Astrocyte (in vitro differentiated cells and primary cell): ENCODE measurements at places on chromosomes 3 and 15.
A peak's percentile ranks its signal among the peaks of the same experiment; 100 is the strongest.

DNA sequence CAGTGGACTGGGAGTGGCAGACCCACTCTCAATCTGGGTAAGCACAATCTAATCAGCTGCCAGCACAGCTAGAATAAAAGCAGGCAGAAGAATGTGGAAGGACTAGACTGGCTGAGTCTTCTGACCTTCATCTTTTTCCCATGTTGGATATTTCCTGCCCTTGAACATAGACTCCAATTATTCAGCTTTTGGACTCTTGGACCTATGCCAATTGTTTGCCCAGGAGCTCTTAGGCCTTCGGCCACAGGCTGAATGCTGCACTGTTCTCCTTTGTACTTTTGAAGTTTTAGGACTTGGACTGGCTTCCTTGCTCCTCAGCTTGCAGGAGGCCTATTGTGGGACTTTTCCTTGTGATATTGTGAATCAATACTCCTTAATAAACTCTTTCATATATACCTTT lies 477.7 kb upstream of the ZNF385D start:
- no peak for DNase-seq
- no peaks in the 10 kb centered on the region for H3K36me3 ChIP-seq
- no peak overlapping the region for H3K4me3 ChIP-seq
- H3K4me1 ChIP-seq = no peaks in the 10 kb centered on the region
- no peaks in the 10 kb centered on the region for H3K27me3 ChIP-seq

DNA sequence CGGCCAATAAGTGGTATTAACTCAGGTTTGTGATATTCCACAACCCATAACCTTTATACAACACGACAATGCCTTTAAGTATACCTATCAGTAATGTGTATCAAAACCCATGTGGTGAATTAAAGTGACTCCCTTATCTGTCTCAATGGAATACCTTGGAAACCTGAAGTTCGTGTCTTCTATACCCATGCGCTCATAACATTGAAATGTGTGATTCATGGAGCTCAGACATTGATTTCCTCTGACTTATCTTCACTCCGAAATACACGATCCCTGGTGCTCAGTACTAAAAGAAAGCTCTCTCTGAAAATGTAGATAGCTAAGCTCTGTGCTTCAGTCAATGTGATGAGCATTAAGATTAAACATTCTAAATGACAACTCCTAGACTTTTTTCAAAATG lies 140.3 kb downstream of the TBC1D5 start:
- H3K27ac ChIP-seq = no peak overlapping the region
- DNase-seq = peak; percentile 57
- H3K27me3 ChIP-seq = no peaks in the 10 kb centered on the region
- H3K4me3 ChIP-seq = no peak overlapping the region
- no peaks in the 10 kb centered on the region for H3K36me3 ChIP-seq

- H3K36me3 ChIP-seq = no peaks in the 10 kb centered on the region
- no peak for DNase-seq
- no peaks in the 10 kb centered on the region for H3K27me3 ChIP-seq
- H3K27ac ChIP-seq = no peak overlapping the region
- no peak overlapping the region for H3K4me3 ChIP-seq
Observed at GRCh38 chr3:51271172-51271571, 113.9 kb upstream of the MANF start.

GRCh38 chr3:15327941-15328340 lies 4.4 kb downstream of the SH3BP5 start:
- no peak overlapping the region for H3K27ac ChIP-seq
- H3K4me1 ChIP-seq = peaks cover 37% of the 10 kb centered on the region
- H3K4me3 ChIP-seq = no peak overlapping the region
- no peaks in the 10 kb centered on the region for H3K27me3 ChIP-seq

GRCh38 chr3:131804565-131805133 lies 230.2 kb downstream of the CPNE4 start:
- no peaks in the 10 kb centered on the region for H3K4me1 ChIP-seq
- no peaks in the 10 kb centered on the region for H3K36me3 ChIP-seq
- H3K27ac ChIP-seq = no peak overlapping the region
- no peak overlapping the region for H3K4me3 ChIP-seq
- no peak for DNase-seq
- H3K27me3 ChIP-seq = peaks cover 3% of the 10 kb centered on the region

DNA sequence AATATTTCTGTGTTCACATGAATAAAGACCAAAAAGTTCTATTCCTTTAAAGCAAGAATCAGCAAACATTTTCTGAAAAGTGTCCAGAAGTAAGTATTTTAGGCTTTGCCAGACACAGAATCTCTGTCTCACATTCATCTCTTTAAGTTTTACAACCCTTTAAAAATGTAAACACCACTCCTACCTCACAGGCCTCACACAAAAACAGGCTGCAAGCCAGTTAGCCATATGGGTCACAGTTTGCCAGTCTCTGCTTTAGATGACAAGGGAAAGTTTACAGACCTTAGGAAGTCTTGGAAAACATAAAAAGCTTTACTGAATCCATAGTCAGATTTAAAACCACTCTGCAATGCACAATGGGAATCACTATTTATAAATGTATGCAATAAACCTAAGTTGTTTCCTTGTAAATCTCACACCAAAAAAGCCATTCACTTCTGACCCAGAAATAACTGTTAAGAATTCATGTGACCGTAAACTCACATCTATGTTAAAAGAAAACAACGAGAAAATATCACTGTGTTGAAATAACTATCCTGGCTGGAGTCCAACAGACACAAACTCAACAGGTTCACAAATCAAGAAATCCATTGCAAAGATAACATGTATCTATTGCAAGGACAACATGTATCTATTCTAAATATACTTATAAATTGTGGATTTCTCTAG lies 308.2 kb downstream of the ULK4 start:
- no peak overlapping the region for H3K27ac ChIP-seq
- H3K4me1 ChIP-seq = no peaks in the 10 kb centered on the region
- H3K36me3 ChIP-seq = no peaks in the 10 kb centered on the region

GRCh38 chr3:68504201-68504600 lies 428.1 kb downstream of the TAFA4 start:
- no peak overlapping the region for H3K4me3 ChIP-seq
- no peak for DNase-seq
- no peak overlapping the region for H3K27ac ChIP-seq
- H3K27me3 ChIP-seq = no peaks in the 10 kb centered on the region
- no peaks in the 10 kb centered on the region for H3K4me1 ChIP-seq
